ENCODE measurements at places on chromosomes 2 and 18.
A peak's percentile ranks its signal among the peaks of the same experiment; 100 is the strongest.

DNA sequence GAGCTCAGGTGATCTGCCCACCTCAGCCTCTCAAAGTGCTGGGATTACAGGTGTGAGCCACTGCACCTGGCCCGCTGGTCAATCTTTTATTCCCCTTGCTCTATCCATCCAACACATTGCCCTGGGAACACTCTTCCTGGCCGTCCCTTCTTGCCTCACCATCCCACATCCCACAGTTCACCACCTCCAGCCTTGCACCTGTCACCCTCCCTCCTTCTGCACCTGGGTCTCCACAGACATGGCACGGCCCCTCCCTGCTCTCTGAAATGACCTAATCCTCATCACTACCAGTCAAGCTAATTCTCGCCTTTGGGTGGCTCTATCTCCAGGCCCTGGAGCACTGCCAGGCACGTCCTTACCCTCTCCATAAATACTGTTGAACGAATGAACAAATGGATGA is 116.9 kb upstream of the TEX51 start:
- no peak for DNase-seq

GRCh38 chr2:74199871-74200305 is 1.5 kb downstream of the MTHFD2 start:
- DNase-seq = no peak

DNA sequence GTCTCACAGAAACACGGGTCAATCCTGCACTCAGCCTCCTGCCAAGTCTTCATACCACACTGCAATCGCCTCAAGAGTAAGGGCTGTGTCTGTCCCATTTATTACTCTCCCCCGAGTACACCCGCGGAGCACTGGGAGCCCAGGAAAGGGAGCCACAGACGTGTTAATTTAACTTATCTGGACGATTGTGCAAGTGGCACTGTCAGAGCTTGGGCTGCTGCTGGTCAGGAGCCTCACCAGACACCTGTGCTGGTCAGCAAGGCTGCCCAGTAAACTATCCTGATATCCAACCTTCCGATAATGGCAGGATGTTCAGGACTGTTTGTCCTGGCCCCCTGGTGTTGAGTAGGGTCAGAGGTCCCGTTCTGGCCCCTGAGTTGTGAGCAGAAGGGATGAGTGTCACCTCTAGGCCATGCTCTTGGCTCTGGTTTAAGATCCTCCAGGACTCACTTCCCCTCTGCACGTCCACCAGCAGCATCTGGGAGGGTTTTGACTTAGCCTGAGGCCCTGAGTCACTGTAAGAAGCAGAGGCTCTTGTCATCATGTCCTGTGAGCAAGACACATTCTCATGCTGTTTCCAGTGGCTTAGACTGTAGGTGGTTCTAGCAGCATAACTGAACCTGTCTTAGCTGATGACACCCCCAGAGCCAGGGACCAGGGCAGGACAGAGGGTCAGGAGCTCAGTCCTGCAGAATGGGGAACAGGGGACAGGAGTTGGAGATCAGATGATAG is 82.5 kb upstream of the ARL4C start:
- no peak for DNase-seq

- DNase-seq = no peak
Observed at GRCh38 chr2:88603146-88603545, 24.1 kb downstream of the EIF2AK3 start.

DNA sequence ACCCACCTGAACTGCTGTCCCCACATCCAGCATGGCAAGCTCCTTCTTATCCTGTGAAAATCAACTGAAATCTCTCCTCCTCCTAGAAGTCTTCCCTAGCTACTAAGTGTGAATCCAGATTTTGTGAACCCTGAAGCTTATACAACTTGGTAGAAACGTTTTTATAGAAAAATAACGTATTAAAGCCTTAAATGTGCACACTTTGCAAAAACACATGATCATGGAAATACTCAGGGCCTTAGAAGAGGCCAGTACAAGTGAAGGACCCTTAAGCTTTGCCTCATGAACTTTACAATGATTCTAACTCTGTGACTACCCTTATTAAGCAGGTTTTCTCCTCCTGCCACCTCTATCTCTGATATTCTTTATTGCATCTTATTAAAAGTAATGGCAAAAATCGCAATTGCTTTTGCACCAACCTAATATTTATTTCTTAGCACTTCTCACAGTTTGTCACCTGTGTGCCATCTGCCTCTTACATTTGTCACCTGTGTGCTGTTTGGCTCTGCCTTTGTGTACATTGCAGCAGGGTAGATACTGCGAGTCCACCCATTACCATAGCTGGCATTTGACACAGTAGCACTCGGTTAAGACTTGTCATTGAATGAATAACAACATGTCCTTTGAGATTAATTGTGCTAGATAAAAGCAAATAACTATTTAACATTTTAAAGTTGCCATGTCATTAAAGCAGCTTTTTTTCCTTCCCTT is 42.2 kb downstream of the FRZB start:
- no peak for DNase-seq

DNA sequence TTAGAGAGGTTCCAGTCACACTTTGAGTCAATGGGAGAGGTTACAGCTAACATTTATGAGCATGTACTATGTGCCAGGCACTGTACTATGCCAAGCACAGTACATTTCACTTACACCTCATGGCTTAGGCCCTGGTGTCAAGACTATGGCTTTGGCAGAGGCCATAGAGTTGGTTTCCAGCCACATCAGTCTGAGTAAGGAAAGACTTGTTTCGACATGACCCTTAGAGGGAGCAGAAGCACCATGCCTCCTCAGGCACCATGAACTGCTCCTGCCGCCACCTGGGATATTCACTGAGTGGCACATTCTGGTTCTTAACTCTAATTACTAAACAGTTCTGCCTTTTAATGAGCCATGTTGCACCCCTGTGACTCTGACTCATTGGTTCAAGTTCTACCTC is 12.7 kb downstream of the DGUOK start:
- DNase-seq = no peak

- DNase-seq = no peak
Observed at GRCh38 chr18:35964319-35964718, 8.2 kb upstream of the RMP24 start.

DNA sequence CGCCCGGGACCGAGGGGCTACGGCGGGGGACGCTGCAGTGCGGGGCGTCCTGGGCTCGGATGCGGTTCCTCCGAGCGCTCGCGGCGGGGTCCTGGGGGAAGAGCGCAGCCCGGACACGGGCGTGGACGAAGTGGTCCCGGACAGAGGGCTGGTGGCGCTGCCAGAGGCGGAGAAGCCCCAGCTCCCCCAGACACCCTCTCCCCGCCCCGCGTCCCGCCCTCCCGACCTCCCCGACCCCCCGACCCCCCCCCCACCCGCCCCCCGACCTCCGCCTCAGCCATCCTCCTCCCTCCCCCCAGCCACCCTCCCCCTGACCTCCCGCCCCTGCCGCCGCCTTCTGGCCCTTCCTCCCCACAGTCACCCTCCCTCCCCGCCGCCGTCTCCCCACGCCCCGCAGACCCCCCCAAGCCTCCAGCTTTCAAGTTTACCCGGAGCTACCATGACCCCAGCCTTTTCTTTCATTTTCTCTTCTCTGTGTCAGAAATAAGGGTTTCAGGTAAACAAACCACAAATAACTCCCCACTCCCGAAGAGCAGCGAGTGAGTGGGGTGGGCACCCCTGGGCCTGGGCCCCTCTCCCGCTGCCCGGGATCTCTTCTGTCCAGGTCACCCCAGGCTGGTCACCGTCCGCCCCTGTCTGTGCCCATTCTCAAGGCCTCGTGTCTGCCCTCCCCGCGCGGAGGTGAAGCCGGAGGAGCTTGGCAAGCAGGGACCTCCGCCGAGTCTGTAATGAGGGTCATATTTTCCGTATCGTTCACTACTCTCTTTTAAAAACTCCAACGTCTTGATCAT is 5.1 kb downstream of the NFATC1 start:
- peak; percentile 45 for DNase-seq

GRCh38 chr2:9037166-9037565 is 33.7 kb upstream of the MBOAT2 start:
- DNase-seq = no peak

GRCh38 chr2:10887476-10887875 is 24.3 kb upstream of the KCNF1 start:
- no peak for DNase-seq

DNA sequence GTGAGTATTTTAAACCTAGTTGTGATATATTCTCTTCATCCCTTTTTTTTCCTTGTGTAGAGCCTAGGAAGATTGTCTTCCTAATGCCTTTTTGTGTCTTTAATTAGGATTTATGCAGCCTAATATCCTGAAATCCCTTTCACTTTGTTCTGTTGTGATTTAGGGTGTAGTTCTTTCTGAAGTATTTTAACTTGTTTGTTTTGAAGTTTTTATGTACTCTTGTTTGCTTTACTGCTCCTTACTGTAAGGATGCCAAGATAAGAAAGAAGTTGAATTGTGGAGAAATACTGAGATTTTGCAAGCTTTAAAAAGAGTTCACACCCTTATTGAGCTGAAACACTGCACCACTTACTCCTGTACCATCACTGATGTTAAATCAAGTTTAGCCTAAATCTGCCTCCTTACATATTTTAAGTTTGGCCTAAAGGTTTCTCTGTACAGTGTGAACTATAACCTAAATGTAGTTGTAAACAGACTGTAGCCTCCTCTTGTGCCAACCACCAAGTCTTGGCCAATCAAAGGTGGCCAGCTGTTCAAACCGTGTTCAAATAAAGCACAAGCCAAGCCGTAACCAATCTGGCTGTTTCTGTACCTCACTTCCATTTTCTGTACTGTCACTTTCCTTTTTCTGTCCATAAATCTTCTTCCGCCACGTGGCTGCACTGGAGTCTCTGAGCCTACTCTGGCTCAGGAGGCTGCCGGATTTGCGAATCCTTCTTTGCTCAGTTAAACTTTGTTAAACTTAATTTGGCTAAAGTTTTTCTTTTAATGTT is 17.7 kb upstream of the ACOXL start:
- DNase-seq = no peak

- DNase-seq = no peak
Observed at GRCh38 chr2:191637182-191638078, 40.5 kb upstream of the NABP1 start.

DNA sequence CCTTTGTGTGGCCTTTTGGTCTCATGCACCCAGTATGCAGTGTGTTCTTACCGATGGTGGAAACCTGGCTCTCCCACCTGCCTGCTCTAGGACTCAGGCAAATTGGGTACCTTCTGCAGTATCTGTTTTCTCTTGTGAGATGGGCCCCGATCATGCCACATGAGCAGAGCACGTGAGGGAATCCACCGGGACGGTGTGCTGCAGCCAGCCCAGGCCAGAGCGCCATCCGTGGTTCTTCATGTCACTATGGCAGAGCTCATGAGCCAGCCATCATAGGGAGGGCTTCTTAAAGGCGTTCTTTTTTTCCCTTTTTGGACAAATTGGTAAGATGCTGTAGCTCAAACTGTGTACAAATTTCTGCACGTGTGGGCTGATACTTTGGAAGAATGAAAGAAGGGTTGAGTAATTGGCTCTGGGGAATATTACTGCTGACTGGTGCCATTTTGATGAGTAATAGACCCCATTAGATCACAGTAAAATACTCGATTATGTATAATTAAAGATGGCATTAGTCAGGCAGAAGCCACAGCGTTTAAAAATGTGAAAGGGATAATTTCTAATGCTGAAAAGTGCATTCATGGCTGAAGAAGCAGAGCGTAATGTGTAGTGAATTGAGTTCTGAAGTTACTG is 19.2 kb downstream of the SH3RF3 start:
- no peak for DNase-seq

- no peak for DNase-seq
Observed at GRCh38 chr2:79428745-79429144, 84.1 kb upstream of the CTNNA2 start.

- DNase-seq = peak; percentile 29
Observed at GRCh38 chr2:66576561-66577320, 141.8 kb downstream of the MEIS1 start.

DNA sequence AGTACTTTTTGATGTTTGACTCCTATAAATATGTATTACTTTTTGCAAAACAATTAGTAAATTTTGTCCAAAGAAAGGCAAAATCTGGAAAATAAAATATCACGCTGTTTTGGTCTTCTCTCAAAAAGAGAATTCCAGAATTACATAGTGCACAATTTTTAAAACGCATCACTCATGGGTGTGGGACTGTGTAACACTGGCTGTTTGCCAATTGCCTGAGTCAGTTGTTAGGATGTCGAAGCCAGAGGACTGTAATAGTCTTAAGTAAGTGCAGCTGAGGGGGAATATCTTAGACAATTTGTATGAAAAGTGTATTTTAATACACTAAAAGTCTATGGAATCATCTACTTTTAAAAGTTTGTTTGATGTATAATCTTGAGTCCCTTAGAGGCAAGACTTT is 24.1 kb upstream of the EPHA4 start:
- no peak for DNase-seq

DNA sequence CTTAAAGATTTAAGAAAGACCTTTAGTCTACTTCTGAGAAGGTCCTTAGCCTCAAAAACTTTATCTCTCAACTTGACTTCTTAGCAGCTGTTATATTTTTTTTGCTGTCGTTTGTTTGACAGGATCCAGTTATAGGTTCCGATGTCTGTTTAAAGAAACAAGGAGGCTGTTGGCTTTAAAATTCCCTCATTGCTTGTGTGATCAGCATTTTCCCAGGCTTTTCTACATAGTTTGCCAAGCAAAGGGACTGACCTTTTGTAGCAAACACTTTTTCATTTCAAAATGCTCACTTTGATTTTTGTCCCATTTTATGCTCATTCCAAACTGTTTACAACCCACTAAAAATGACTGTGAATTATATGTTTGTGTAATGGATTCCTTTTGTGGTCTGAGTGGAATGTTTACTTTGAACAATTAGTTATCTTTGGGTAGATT is 394.9 kb downstream of the ARHGAP15 start:
- DNase-seq = no peak

GRCh38 chr2:233386382-233387041 is 32.2 kb downstream of the DGKD start:
- DNase-seq = no peak
